ENCODE measurements at places on chromosomes 5 and 9.
A peak's percentile ranks its signal among the peaks of the same experiment; 100 is the strongest.

DNA sequence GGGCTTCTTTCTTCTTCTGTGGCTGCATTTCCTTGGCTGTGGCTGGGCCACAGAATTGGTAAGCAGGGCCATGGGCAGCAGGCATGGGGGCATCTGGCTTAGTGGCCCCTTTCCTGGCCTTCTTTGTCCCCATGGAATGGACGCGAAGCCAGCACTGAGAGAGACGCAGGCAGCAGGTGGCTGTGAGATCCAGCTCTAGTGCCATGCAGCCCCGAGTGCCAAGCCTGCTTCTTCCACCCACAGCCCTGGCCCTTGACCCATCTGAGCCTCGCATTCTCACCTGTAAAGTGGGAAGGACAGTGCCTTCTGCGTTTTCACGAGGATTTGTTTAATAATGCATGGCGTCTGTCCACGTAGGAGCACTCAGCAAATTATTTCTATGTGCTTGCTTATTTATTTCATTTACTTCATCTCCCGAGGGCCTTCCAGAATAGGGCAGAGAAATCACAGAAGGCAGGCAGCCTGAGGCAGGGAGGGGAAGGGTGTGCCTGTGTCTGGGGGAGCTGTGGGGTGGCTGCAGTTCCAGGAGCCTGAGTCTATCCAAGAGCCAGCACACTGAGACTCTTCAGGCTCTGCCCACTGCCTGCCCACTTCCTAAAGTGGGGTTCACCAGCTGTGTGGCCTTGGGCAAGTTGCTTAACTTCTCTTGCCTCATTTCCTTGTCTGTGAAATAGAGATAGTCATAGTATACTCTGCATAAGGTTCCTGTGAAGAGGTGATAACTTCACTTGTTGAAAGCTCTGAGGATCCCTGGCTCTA lies 55.2 kb downstream of the NTNG2 start:
- no peak for DNase-seq

DNA sequence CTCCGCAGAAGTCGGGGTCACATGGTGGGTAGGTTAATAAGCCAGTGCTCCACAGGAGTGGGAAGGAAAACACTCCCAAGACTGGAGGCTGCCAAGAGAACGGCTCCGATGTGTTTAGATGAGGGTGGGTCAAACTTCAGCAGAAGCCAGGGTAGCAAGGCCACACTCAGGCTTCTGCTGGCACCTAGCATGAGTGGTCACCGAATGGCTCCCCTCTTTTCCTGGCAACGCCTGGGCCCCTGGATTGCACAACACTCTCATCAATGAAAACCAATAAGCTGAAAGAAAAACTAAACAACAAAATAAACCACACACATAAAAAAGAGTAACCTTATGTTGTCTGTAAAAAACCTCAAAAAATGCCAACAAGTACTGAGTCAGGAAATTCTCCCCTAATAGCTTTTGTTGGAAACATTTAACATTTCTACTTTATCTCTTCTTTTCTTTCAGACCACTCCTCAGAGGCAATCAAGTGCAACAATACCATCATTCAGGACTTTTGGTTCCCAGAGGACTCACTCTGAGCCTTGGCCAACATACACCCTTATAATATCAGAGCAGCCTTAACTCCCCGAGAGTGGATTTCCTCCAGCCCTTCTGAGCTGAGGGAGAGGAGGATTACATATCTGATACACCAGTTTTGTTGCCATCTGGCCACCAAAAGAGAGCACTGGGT lies 279.9 kb downstream of the ENC1 start:
- DNase-seq: no peak

DNA sequence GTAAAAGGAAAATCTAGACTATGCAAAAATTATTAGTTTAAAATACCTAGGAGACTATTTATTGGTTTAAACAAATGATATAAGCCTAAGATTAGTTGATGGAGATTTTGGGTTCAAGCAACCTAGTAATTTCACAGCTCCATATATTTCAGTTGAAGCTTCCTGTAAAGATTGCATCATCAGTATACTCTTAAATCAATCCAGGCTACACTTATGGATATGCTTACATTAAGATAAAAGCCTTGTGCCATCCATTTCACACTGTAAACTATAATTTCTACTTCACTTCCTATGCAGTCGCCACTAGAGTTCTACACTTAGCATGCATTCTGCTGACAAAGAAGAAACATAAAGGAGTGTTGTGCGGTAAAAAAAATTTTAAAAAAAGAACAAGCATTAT lies 7.3 kb upstream of the LIX1 start:
- DNase-seq: no peak

GRCh38 chr5:61026004-61026403 lies 81.0 kb downstream of the NDUFAF2 start:
- DNase-seq: no peak

DNA sequence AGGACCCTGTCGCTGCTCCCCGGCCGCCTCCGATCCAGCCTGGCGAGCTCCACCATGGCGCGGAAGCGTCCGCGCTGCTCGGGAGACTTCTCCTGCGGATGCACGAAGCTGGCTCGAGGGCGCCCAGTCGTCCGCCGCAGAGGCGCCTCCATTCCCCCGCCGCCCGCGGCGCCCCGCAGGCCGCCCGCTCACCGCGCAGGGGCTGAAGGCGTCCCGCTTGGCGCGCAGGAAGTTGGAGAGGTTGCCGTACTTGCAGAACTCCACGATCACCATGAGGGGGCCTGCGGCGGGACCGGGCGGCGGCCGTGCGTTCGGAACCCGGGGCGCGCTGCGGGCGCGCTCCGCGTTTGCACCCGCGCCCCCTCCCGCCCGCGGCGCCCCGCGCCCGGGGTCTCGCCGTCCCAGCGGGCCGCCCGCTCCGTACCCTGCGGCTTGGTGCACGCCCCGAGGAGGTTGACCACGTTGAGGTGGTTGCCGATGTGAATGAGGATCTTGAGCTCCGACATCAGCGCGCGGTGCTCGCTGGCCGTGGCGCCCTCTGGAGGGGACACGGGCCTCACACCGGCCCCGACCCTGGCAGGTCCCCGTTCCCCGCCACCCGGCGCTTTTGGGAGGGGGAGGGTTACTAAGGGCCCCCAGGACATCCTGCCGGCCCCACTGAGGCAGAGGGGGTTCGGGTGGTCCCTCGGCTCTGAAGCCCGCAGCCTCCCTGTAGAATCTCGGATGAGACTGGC lies 27.7 kb upstream of the SCGB3A1 start:
- no peak for DNase-seq

- DNase-seq: no peak
These were observed 608.4 kb downstream of the PRELID2 start for GRCh38 chr5:145226726-145227125.

DNA sequence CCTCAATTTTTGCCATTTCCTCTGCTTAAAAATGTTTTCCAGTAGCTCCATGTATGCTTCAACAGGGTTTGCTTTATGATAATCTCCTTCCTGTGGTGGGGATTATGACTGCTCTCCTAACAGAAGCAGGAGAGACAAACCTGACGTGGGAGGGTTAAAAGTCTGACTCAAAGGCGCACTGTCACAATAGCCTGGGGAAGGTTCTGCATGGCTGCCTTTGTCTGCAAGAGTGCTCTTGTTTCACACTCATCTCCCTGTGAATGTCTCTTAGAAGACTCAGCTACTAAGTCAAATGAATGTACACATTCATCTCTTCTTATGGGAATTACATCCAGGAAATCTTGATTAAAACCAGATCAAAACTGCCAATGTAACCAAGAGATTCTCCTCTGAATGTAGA lies 90.9 kb upstream of the MTAP start:
- DNase-seq: no peak

DNA sequence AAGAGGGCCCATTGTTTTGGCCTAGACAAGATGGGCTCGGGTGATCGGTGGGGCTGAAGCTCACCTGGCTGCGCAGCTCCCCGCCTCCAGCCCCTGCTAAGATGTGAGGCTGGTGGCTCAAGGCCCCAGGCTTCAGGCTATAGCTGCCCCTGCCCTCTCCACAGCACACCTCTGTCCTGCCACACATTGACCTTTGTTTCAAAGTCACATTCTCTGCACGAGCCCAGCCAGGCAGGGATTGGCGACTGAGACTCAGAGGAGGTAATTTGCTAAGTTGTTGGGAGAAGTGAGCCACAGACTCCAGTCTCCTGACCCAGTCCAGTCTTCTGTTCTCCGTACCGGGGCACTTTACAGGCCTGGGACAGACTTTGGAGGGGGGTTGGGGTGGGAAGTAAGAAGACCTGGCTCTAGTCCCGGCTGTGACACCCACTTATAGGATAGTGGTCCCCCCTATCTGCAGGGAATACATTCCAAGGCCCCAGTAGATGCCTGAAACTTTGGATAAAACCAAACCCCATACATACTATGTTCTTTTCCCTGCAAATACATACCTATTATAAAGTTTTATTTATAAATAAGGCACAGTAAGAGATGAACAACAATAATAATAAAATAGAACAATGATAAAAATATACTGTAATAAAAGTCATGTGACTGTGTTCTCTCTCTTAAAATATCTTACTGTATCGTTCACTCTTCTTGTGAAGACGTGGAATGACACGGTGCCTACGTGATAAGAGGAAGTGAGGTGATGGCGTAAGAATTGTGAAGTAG lies 13.3 kb downstream of the PDGFRB start:
- DNase-seq: no peak

GRCh38 chr9:36969216-36969771 lies 64.8 kb downstream of the PAX5 start:
- DNase-seq: no peak

DNA sequence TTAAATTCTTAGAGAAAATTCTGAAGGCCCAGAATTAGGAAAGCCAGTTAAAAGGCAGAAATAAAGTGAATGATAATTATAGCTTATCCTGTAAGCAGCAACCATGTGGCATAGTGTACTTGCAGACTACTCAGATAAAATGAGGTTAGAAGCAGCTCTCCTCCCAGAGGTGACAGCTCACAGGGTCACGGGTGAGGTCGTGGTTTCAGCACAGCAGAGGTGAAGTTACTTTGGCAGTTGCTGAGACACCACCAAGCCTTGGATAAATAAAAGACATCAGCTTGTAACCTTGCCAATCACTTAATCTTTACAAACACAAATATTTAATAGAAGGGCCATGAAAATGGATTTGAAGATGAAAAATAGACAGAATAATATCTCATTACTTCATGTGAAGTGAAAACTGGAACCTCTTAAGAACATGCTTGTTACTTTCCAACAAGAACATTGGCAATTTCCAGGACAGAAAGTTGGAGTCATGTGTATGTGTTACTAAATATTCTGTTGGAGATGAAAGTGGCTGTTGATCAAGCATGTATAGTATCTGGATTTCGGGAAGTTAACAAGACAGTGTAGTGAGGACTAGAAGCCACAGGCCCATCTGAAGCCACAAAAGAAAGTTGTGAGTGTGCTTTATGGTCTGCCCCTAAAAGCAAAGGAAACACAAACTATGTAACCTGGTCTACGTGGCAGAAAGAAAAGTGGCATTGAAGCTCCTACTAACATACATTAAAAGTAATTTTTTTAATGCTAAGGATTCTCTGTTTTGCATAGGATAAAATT lies 134.4 kb downstream of the ERCC6L2 start:
- DNase-seq: no peak

DNA sequence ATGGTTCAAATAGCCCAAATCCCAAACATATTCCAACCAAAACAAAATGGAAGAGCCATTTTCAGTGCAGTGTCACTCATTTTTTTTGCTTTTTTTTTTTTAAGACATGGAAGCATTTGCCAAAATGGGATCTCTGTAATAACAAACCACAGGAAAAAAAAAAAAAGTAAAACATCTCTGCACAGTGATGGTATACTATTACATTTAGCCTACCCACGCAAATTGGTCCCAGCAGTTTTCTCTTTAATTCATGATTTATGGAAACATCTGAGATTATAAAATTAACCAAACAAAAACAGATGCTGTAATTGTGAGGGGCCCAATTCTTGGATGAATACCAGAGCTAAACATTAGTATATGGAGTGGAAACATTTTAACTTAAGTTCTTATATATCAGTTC lies 566.6 kb downstream of the ZNF608 start:
- no peak for DNase-seq

- DNase-seq: no peak
These were observed 203.5 kb upstream of the RAD23B start for GRCh38 chr9:107079589-107079988.

GRCh38 chr5:90055831-90056328 lies 353.7 kb downstream of the CETN3 start:
- DNase-seq: no peak

DNA sequence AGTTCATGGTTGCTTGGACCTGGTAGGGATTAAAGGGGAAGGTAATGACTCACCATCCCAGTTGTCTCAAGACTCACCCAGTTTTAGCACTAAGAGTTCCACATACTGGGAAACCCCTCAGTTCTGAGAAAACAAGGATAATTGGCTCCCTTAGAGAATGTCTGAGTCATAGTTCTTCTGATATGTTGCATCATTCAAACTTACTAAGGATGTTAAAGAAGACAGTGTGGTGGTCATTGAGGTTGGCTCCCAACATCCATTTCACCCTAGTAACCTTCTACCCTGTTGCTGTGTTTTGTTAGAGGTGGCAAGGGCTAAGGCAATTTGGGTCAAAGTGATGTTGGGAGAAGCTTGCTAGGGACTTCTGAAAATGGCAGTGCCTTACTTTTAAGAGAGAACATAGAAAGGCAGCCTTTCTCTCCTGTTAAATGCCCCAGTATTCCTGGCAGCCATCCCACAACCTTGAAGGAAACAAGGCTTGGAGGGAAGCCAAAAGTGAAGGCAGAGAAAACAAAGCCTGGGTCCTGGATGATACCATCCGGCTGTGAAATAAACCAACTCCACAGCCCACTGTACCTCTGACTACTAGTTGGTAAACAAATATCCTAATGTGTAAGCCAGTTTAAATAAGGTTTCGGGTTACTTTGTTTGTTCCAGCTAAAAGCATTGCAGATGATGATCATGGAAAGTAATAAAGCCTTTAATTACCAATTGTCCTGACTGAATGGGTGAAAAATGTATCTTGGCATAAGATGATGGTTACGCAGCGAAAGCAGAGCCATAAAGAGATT lies 80.4 kb upstream of the ADAMTSL1 start:
- peak; percentile 72 for DNase-seq

DNA sequence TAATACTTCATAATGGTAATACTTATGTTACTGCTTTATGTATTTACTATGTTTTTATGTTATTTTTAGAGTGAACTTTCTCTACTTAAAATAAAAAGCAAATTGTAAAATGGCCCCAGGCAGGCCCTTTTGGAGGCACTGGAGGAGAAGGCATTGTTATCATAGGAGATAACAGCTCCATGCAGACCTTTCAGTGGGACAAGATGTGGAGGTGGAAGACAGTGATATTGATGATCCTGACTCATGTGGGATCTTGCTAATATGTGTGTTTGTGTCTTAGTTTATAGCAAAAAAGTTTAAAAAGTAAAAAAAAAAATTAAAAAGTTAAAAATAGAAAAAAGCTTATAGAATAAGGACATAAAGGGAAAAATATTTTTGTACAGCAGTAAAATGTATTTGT lies 74.5 kb downstream of the IQGAP2 start:
- no peak for DNase-seq

DNA sequence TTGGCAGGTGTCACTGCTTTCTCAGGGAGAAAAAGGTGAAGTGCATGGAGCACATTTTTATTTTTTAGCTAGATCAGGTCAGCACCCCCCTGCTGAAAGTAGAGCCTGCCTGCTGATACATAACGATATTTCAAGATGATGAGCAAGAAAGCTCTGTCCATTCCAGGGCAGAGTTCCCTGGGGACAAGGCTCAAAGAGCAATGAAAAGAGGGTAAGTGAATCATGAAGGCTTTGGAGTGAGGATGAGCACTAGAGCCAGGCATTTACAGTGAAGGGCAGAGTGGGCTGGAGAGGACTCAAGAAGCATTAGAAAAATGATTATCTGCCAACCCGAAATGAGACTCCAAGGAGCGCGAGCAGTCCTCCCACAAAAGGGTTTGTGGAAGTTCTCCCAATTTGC lies 345.7 kb downstream of the TLE4 start:
- DNase-seq: no peak

GRCh38 chr5:173556142-173557028 lies 60.1 kb downstream of the BOD1 start:
- no peak for DNase-seq

GRCh38 chr9:108549184-108549583 lies 306.6 kb downstream of the ACTL7B start:
- no peak for DNase-seq
